ENCODE measurements at places on chromosomes 2 and 18.

- no peak for DNase-seq
Observed at GRCh38 chr2:73969356-73969755, 15.4 kb upstream of the TET3 start.

- DNase-seq: no peak
Observed at GRCh38 chr2:139067874-139068273, 287.7 kb upstream of the NXPH2 start.

GRCh38 chr18:34710934-34711333 lies 836 bp downstream of the DTNA start:
- DNase-seq: no peak

- no peak for DNase-seq
Observed at GRCh38 chr2:206565666-206566065, 76.6 kb upstream of the FAM237A start.

DNA sequence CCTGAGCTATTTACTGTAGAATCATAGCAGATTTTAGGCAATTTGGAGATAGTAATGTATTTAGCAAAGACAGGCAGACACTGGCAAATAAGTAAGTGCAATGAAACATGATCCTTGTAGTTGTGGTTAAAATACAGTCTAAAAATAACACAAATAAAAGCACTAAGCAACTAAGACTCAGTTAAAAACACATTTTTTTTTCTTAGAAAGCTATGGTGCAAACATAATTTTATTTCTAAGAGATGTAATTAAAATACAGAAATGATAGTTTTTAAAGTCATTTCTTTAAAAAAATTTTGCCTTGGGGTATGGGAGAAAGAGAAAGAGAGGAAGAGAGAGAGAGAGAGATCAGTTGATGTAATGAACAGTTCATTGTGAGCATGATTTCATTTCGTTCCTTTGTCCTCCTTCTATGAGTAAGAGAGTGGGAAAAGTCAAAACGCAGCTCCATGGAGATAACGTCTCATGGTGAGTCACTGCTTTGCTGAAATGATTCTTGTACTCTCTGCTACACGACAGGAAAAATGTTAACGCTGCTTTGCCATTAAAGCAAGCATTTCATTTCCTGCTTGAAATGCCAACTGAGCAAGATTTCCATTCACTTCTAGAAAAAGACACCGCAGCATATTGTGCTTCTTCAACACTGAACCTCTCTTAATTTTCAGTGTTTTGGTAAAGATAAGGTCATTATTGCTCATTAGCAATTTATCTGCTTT lies 61.3 kb upstream of the PGAP1 start:
- DNase-seq: no peak

Data from activated naive CD8-positive, alpha-beta T cell treated with anti-CD3 and anti-CD28 coated beads, Interleukin-2, amount 50 U/mL, for 24 hours (primary cell).